ENCODE measurements at places on chromosomes 16 and 17. TPM values are rescaled to one million over a fixed set of nuclear protein-coding genes. Genes with fewer than 3 reads are reported as not detected.

EIF4A3 gene
- 64.4 TPM for total RNA-seq

ADAP2 gene
- total RNA-seq = 8.0 TPM

HOXB6 gene
- total RNA-seq = not detected

GRAPL gene
- total RNA-seq = not detected

KCNH6 gene
- 0.16 TPM for total RNA-seq

Measured in occipital lobe (tissue), 3 donors.